Muscle of arm (tissue), 14 donors: ENCODE measurements at places on chromosomes 5 and 9.

DNA sequence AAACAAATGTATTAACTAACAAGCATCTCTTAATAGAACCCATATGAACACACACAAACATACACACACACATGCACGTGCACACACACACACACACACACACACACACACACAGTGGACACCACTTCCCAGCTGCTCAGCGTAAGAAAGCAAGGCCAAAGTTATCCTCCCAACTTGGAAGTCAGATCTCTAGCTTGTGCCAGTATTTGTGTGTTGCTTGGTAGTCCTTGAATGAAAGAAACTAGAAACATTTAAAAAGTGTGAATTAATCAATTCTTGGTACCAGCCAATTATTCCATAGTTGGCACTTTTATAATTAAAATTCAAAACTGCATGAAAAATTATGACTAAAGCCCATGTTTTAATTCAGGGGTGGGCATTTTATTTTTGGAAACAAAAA is 178.1 kb downstream of the TMEM161B start:
- DNase-seq: no peak

GRCh38 chr5:141934099-141934844 is 10.6 kb downstream of the DELE1 start:
- DNase-seq: no peak

DNA sequence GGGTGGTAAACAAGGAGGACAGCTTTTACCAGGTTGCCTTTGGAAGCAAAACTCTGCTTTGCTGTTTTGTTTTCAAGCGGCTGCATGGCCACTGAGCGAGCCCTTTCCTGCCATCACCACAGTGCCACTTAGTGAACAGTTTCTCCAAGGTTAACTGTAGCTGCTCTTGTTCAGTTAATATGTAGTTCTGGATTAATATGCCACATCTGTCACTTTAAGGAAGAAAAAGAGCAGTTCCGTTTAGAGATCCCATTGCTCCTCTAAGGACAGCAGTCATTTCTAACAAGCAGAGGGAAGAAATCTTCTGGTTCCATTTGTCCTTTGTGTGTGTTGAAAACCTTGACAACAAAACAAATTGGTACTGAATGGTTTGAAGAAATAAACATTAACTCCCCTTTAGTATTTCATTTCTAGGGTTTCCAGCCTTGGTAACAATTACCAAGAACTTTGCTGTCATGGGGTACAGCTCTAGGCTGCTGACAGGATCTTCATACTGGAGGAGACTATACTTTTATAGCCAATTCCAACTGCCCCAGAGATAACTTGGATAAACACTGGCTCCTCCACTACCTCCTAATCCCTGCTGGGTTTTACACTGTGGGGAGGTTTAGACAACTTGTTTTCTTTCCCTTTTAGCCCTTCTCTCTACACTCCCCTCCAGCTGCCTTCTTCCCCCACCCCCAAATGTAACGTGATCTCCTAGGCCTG is 10.3 kb upstream of the ABL1 start:
- peak; percentile 89 for DNase-seq

GRCh38 chr5:144774197-144774596 is 603.5 kb downstream of the KCTD16 start:
- no peak for DNase-seq

- no peak for DNase-seq
Measured at GRCh38 chr5:149002761-149003689, 59.8 kb downstream of the SH3TC2 start.

DNA sequence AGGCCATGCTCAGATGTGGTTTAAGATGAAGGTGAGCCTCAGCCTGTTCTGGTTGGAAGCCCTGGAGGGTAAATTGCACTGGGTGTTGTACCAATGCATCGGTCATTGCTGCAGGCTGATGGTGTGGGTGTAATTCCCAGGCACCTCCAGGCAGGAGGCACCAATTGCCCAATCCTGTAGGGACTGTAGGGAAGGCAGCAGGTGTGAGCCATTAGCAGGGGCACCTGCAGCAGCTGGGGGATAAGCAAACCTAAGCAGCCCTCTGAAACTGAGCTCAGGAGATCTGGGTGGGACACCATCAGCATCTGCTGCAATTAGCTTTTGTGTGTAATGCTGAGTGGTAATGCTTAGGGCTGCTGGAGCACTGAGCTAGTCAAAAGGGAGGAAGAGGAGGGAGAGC is 190.1 kb upstream of the TBC1D2 start:
- DNase-seq: no peak

GRCh38 chr5:66872736-66873331 is 276.6 kb downstream of the MAST4 start:
- no peak for DNase-seq

GRCh38 chr5:90866333-90866732 is 307.7 kb downstream of the ADGRV1 start:
- DNase-seq: no peak

DNA sequence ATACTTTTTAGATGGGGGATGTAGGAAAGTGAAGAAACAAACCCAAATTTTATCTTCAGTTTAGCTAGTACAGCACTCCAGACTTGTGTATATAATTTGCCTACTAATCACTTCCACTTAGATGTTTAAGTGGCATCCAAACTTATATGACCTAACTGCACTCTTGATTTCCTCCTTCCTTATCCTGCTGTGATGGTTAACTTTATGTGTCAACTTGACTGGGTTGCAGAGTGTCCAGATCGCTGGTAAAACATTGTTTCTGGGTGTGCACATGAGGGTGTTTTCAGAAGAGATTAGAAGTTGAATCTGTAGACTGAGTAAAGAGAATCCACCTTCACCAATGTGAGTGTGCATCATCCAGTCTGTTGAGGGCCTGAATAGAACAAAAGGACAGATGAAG is 79.8 kb downstream of the PCSK1 start:
- DNase-seq: no peak
